Activated T-cell treated with anti-CD3 and anti-CD28 coated beads, Interleukin-2, amount 50 U/mL, for 72 hours (primary cell): ENCODE measurements at places on chromosomes 6 and 20.

GRCh38 chr6:128505603-128506002, 14.8 kb downstream of the PTPRK start:
- no peak for DNase-seq
- H3K27ac ChIP-seq, result no peak overlapping the region
- H3K27me3 ChIP-seq, result no peaks in the 10 kb centered on the region
- H3K4me3 ChIP-seq, result no peak overlapping the region
- H3K36me3 ChIP-seq, result no peaks in the 10 kb centered on the region
- peaks cover 6% of the 10 kb centered on the region for H3K4me1 ChIP-seq

DNA sequence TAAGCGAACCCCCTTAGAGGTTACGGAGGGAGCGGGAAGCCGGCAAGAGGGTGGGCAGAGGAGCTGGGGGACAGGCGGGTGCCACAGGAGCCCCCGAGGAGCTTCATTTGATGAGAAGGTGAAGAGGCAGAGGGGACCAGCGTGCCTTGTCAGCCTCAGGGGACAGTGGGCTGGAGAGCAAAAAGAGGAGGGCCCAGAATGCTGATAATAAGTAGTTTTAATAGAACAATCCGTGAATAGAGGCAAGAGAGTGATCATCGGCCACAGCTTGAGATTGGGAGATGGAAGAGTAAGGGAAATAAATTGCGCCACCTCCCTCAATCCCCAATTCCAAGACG, 1.3 kb downstream of the COL19A1 start:
- H3K36me3 ChIP-seq, result no peaks in the 10 kb centered on the region
- peaks cover 31% of the 10 kb centered on the region for H3K4me1 ChIP-seq
- DNase-seq, result no peak
- peak overlapping the region; percentile 88 for H3K4me3 ChIP-seq
- H3K27ac ChIP-seq, result no peak overlapping the region

DNA sequence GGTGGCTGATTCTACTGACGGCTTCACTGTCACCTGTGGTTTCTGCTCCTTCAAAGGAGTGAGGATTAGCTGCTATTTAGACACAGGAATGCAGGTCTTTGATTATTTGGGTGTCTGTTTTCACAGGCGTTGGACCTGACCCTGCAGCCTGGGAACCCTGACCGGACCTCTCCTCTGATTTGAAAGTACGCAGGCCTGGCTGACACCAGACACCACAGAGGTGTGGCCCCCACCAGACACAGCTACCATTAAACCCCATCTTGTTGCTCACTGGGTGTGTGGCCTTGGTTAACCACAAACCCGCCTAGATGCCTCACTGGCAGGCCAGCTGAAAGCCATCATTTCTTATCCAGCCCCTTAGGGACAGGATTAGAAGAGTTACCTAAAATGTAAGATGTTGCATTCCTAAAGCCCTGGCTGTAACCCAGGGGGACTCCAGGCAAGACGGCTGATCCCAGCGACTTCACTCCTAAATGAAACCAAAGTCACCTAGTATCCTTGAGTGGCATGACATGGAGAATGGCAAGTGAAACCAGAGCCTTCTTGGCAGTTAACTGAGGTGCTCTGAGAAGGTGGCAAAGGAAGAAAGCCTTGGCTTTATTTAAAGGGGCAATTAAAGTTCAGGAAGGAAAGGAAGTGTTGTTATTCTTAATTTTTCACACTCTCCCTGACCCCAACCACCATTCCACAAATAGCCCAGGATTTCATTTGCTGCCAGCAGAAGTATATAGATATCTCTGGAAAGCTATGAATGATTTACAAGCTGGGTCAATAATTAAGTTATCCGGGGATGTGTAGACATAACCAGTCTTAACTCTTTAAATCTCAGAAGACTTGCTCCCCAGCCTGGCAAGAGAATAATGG, 169.9 kb downstream of the QRSL1 start:
- no peak overlapping the region for H3K4me3 ChIP-seq
- no peaks in the 10 kb centered on the region for H3K36me3 ChIP-seq
- no peak overlapping the region for H3K27ac ChIP-seq

DNA sequence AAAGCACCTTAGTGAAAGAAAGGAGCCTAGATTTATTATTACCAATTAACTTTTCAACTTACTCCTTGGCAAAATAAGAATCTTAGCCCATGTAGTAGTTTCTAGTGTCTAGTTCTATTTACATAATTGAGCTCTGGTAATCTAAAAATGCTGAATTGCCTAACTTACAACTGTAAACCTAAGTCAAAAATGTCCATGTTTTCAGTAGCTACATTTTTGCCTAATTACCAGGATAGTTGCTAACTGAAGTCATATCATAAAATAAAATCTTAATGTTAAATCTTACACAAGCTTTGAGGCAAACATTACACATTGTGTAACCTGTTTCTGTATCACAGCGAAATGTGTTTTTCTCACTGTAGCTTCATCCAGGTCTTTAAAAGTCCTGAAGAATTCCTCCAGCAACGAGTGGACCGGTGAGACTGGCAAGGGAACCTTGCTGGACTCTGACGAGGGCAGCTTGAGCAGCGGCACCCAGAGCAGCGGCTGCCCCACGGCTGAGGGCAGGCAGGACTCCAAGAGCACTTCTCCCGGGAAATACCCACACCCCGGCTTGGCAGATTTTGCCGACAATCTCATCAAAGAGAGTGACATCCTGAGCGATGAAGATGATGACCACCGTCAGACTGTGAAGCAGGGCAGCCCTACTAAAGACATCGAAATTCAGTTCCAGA, 7.6 kb upstream of the CLDN20 start:
- peaks cover 14% of the 10 kb centered on the region for H3K4me1 ChIP-seq
- H3K27me3 ChIP-seq, result no peaks in the 10 kb centered on the region
- H3K27ac ChIP-seq, result no peak overlapping the region
- H3K4me3 ChIP-seq, result no peak overlapping the region
- DNase-seq, result no peak
